ENCODE measurements at places on chromosomes 6 and 20.

DNA sequence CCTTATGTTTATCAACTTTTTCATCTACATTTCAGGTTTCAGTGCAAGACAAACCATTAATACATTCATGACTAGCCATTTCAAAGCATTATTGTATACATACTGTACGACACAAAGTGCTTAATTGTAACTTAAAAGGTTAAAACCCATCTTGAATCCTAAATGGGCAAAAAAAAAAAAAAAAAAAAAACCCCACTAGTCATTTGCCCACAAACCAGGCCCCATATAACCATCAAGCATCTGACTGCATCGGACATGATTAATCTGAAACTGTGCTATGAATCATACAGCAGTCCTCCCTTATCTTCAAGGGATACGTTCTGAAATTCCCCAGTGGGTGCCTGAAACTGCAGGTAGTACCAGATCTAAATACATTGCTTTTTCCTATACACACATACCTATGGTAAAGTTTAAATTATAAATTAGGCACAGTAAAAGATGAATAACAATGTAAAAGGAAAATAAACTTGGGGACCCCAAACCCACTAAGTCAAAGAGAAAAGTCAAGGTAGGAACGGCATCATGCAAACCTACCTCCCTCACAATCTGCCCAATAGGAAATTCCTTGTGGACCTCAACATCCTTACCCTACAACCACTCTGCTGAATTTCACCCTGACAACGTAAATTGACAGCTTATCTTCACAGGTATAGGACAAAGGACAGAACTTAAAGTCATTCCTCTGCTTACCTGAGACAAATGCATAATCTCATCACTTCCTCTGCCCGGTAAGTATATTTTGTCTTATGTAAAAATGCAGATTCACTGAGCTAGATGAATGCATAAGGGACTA is 14.3 kb downstream of the B4GALT5 start:
- no peak for DNase-seq

DNA sequence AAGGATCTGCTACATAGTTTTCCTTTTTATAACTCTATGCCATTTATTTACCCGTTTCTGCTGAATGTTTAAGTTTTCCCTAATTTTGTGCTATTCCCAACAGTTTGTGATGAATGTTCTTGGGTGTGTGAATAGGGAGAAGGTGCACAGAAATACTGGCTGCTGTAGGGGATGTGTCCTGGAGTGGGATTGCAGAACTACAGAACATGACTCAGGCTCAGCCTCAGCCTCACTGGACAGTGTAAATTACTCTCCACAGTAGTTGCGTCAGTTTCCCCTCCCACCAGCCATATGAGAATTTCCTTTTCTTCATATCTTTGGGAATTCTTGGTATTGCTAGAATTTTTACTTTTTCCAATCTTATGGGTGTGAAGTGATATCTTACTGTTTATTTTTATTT is 57.0 kb downstream of the SLX4IP start:
- DNase-seq: no peak

DNA sequence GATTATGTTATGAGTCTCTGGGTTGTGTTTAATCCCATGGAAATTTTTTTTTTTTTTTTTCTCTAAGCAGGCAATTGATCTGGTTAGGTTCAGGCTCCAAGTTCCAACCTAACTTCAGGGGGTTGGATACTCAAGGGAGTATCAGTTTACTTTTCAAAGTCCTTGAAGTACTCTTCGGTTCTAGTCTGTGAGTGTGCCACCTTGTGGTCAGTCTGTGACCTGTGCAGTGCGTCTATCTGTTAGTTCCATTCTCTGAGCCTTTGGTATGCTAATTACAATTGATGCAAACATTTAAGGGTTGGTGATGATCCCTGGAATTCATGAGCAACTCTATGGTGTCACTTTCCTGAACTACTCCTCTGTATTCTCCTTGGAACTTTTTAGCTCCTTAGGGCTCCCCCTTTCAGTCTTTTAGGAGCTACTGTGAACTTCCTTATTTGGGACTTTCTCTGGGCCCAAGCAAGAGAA is 342.0 kb downstream of the SOX4 start:
- no peak for DNase-seq

GRCh38 chr20:42986143-42986773 is 203.4 kb downstream of the PTPRT start:
- no peak for DNase-seq

DNA sequence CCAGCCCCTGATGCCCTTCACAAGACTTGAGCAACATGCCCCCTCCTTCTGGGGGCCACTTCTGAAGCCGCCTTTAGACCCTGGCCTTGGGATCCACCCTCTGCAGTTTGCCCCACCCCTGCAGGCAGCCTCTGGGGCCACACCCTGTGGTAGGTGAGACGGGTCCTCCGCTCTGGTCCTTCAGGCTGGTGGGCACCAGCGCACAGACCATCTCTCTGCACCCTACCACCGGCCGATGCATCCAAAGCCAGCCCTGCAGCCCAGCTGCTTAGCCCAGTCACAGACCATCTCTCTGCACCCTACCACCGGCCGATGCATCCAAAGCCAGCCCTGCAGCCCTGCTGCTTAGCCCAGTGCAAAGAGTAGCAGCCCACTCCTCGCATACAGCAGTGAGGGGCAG is 159.3 kb upstream of the ECI2 start:
- DNase-seq: no peak

GRCh38 chr6:124148236-124148957 is 344.7 kb downstream of the NKAIN2 start:
- DNase-seq: no peak

DNA sequence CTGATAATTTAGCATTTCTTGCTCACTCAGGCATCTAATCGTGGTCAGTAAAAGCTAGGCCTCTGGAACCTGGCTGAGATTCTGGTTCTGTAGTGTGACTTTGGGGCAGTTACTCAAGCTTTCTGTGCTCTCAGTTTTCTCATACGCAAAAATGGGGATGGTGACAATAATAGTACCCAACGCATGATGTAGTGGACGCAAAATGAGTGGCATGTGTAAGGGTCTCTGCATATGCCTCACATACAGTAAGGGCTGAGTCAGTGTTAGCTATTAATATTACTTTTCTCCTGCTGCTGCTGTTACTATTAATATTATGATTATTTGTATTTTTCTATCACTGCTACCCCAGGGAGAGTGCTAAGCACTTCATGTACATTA is 686 bp downstream of the GINS1 start:
- DNase-seq: no peak

- DNase-seq: no peak
Observed at GRCh38 chr6:31727717-31728671, 1.1 kb downstream of the DDAH2 start.

- no peak for DNase-seq
Observed at GRCh38 chr6:367298-367794, 24.2 kb upstream of the IRF4 start.

GRCh38 chr6:39200498-39201020 is 28.7 kb downstream of the KCNK5 start:
- no peak for DNase-seq

- no peak for DNase-seq
Observed at GRCh38 chr6:40916845-40917244, 122.2 kb downstream of the UNC5CL start.

- no peak for DNase-seq
Observed at GRCh38 chr20:45589725-45590124, 10.6 kb upstream of the WFDC8 start.
